Astrocyte (in vitro differentiated cells and primary cell): ENCODE measurements at places on chromosomes 3 and 15. TPM values are rescaled to one million over a fixed set of nuclear protein-coding genes. Genes with fewer than 3 reads are reported as not detected.

DNA sequence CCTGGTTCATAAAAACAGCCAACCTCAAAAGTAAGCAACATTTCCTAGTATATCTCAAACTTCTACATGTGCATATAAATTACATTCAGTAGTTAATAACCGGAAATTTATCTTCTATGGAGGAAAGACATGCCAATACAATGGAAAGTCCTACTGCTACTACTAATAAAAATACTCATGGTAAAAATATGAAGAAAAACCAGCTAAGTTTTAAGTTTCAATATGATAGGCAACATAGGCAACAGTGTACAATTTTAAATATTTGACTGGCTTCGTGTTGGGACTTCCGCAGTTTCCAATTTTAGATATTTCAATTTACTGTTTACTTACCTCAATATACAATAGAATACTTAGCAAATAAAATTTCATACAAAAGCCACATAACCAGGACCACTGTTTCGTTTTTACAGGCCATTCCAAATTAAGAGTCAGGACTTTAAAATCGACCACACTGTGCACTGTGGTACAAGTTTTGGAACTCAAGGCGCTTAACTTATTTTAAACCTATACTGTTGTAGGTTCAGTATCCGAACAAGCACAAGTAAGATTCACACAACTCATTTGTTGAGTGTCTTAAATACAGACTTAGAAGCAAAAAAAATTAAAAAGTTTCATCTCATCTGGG is 2.9 kb downstream of the NAA50 start:
- DNase-seq = no peak

DNA sequence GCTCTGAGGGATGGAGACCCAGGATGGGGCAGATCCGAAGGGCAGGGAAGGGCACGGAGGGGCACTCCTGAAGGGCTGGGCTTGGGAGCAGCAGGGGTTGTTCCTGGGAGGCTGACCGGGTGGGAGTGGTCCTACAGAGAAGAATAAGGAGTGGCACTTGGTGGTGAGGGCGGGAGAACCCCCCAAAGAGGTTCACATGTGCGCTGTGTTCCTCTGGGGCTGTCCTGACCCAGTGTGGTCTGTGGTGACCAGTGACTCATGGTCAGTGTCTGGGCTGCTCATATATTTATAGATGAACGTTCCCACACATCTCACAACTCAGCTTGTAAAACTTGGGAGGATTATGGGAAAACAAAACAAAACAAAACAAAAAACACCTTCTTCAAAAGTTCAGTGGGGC is 10.0 kb downstream of the TRPM1 start:
- DNase-seq = peak; percentile 78

CYP8B1 gene
- total RNA-seq = not detected in 2 replicates

DNA sequence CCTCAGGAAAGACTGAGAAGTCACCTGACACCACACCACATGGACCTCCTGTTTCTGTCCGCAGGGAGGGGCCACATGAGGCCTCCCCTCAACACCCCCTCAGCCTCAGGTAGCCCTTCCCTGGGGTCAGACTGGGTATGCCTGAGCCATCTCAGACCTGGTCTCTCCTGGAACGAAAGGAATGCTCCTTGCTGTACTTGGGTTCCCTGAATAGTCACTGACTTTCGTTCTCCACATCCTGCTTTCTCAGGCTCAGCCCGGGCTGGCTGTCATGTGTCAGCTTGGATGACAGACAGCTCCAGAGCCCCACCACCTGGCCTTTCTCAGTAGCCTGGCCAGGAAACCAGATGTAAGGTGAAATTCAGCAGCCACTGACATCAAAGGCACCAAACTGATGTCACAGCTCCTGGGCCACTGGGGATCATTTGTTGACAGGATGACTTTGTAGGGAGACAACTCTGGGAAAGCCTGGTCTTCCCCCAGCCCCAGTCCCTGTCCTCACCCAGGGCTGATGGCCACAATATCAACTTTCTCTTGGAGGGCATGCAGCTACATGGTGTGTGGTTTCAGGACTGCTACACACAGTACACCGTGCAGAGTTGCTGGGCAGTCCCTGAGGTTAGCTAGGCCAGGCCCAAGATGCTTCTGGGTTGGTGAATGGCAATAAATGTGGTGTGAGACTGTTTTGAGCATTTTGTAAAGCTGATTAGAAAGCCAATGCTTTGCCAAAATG is 141.4 kb upstream of the MRPS22 start:
- no peak for DNase-seq

TPRG1 gene
- 0.72 and 1.1 TPM in 2 replicates for total RNA-seq

LRRC31 gene
- total RNA-seq = 0.16 TPM in 1 of 2 replicates, not detected in the other

DNA sequence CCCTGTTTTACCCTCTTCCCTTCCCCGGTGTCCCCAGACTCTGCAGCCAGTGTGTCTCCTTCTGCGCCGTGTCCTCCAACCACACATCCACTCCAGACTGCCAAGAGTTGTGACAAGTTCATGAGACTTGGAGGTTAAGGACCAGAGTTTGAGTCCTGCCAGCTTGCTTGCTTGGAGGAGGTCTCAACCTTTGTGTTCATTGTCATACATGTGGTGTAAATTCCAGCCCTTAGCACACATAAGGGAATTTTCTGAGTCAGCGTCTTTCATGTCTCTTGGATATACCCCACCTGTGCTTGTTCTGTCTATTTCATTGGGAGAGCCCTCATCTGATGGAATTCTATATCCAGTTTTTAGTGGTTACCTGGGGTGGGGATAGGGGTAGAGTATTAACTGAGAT is 13.3 kb downstream of the CORO2B start:
- DNase-seq = peak; percentile 45

MESP1 gene
- total RNA-seq = not detected in 2 replicates

DNA sequence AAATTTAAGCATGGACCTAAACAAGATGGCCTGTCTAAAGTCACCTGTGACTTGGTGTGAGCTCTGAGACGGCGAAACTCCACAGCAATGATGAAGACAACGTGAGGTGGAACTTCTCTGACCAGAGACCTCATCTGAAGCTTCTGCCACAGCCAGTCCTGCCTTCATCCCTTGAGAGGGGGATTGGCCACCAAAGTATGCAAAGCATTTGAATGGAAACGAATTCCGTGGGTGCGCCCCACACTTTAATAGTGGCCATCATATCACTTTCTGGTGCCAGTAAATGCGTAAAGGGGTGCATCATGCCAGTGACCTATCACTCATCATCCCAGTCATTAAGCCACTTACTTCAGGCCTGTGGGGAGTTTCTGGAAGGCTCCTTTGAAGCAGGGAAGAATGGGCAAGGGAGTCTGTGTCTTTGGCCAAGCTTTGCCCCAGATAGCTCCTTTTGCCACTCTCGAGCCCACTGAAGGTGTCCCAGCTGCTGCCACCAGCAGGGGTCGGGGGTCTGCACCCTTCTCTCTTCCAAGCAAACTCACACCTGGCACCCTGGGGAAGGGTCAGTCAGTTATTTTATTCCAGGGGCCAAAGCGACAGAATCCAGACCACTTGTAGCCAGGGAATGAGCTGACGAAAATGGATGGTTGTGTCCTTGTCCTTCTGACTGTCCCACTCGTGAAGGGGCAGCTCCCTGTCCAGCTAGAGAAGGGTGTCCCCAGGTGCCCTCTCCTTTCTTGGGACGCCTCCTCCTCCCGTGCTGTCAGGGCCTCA is 17.7 kb downstream of the MUC20 start:
- DNase-seq = no peak

DNA sequence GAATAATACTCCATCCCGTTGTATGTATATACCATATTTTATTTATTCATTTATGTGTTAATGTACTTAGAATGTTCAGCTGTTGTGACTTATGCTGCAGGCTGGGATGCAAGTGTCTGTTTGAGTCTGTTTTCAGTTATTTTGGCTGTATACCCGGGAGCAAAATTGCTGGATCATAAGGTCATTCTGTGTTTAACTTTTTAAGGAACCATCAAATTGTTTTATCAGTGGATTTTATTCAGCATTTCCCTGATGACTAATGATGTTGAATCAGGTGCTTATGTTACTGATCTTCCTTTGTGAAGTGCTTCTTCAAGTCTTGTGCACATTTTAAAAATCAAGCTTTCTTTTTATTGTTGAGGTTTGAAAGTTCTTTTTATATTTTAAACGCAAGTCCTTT is 118.1 kb downstream of the SLC25A26 start:
- DNase-seq = peak; percentile 75

GRAMD1C gene
- 3.7 TPM in 2 replicates for total RNA-seq

GOLGA8T gene
- total RNA-seq = 0.32 TPM in 1 of 2 replicates, not detected in the other

CHRNA5 gene
- 1.5 and 2.5 TPM in 2 replicates for total RNA-seq

DNA sequence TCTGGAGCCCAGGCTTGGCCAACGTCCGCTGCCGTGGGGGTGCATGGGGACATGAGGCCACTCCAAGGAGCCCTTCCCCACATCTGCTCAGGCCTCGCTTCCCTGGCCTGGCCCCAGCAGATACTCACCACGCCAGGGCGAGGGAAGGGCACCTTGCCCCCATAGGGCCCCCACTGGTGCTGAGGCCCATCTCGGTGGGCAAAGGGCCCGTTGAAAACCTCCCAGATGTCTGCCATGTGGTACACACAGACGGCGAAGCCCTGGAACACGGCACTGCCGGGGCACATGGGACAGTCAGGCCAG is 4.7 kb downstream of the SEMA3G start:
- no peak for DNase-seq

PPP1R14D gene
- not detected in 2 replicates for total RNA-seq

GRCh38 chr3:19757773-19758172 is 176.2 kb downstream of the EFHB start:
- no peak for DNase-seq

DNA sequence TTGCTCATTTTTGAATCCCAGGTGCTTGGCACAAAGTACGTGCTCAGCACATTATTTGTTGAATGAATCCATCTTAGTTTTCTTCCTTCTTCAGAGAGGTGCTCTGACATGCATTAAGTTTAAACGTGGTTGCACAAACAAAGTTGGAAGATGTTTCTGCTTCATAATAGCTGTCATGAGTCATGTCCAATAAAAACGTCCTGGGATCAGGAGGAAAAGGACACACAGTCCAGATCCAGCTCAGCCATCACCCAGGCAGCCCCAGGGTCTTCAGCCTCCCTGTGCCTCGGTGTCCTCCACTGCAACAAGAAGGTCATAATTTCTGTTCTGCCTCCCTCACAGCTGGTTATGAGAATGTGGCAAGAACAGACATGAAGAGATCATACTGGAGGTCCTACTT is 55.4 kb downstream of the CCNL1 start:
- DNase-seq = no peak

DNA sequence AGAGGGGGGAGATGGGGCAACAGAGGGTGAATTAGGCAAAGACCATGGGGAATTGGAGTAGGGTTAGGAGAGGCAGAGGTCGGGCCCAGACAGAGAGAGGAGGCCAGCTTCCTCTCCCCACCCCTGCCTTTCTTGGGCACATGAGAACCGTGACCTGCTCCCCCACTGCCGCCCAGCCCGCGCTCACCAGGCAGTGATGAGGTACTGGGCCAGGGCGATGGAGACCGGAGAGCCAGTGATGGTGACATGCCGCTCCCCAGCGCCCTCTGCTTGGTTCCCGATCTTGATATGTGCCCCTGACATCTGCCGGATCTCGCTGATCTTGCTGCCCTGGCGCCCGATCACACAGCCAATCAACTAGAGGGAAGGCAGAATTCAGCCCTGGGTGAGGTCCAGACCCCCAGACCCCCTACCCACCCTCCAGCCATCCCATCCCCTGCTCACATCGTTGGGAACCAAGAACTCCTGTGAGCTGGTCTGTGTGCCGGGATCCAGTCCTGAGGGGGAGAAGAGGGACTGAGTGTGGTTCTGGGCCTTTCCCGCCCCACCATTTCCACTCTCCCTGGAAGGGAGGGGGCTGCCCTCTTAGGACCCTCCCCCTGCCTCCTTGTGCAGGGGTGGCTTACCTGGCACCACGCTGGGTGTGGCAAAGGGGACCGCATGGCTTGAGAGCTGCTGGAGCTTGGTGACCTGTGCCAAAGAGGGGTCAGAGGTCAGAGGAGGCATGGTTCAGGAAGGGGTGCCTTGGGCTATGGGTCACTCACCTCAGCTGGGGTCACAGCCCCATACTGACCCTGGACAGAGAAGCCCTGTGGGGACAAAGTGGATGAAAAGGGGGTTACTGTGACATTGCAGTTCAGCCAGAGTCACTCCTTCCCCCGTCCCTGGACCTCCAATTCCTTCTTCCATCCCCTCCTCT is 3.7 kb downstream of the GPR62 start:
- DNase-seq = no peak

GHSR gene
- not detected in 2 replicates for total RNA-seq

UBAP1L gene
- 1.8 and 1.9 TPM in 2 replicates for total RNA-seq

- no peak for DNase-seq
Measured at GRCh38 chr3:56917361-56918110, 115.8 kb upstream of the ARHGEF3 start.

- no peak for DNase-seq
Measured at GRCh38 chr3:74489050-74489792, 125.2 kb downstream of the CNTN3 start.

DNA sequence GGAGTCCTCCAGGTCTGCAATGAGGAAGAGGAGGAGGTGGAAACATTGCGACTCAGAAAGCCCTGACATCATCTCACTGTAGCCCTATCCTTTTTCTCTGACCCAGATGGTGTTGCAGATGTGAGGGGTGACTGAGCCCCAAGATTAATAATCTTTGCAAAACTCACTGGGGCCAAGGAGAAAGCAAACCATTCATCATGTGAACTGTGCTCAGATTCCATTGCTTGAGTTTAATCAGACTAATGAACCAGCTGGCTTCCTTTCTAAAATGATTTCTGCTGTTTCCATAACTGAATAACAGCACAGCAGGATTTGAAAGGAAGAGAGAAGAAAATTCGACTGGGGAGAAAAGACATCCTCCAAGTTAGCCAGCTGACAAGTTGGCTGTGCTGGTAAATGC is 13.4 kb upstream of the DGKG start:
- DNase-seq = no peak

DNA sequence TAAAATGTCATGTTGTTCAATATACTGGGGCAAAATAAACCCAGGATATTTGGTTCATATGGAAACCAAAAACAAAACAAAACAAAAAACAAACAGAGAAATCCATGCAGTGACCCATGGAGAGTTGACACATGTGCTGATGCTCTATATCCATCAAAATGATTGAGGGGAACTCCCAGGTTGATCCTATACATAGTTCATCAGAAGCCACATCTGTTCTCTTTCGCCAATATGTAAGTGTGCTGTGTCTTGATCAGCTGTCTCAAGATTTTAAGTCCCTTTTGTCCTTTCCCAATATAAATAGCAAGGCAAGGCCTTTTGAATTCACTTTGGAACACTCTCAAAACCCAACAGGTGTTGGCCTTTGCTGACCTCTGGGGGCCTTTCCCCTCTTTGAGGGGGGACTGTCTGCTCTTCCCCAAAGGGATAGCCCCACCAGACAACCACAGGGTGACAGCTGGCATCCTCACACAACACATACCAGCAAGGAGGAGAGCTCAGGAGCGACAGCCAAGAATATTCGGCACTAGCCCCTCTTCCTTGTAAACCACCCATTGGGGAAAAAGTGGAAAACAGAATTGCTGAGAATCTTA is 209.4 kb upstream of the CD96 start:
- DNase-seq = no peak
